Motor neuron (in vitro differentiated cells): ENCODE measurements at places on chromosomes 5 and 9. TPM values are rescaled to one million over a fixed set of nuclear protein-coding genes. Genes with fewer than 3 reads are reported as not detected.
A peak's percentile ranks its signal among the peaks of the same experiment; 100 is the strongest.

DNA sequence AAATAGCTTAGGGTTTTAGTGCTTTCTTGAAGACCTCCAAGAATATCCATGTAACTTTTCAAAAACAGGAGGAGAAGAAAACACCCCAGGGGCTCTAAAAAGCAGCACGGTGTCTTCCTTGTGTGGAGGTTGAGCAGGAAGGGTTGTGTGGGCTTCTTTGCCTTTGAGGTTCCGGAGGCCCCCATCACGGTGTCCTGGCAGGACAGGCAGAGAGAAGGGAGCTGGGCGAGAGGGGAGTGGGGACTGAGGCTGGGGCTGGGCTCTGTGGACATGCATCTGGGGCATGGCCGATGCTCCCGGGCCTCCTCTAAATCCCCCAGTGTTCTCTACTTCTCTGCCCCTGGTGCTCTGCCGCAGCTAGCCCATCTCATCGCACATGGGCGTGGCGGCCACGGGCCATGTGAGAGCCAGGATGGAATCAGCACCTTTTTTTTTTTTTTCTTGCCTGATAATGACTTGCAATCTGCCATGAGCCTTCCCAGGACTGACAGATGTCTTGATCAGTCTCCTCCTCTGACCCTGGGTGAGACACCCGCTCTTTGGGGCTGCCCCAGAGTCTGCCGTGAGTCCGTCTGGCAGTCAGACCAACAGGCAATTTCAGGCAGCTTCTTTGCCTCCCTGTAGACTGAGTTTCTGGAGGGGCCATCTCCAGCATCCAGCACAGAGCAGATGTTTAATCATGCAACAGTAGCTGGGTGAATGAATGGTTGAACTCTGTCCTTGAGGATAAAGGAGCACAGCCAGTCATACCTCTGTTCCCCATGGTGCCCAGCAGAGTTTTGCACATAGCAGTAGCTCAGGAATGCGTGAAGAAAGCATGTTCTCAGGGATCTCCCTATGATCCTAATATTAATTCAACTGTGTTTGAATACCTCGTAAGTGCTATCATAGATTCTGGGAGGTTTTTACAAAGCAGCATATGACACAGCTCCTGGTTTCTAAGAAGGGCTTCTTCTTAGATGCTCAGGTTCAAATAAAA, 12.1 kb downstream of the CXCL14 start:
- ATAC-seq = no peak

Gene MYORG
- 2.1 and 2.4 TPM in 2 replicates for total RNA-seq

- ATAC-seq = no peak
These were observed 170.1 kb upstream of the PITX1 start for GRCh38 chr5:135204151-135204600.

Gene PPIC
- 2.4 and 3.4 TPM in 2 replicates for total RNA-seq

GRCh38 chr9:129026442-129027223, 1.5 kb downstream of the SH3GLB2 start:
- ATAC-seq = peak; percentile 18

- no peak for ATAC-seq
These were observed 7.7 kb upstream of the CEP72 start for GRCh38 chr5:604391-604831.

Gene KIF4B
- total RNA-seq = 0.31 TPM in 1 of 2 replicates, not detected in the other

GRCh38 chr9:129626625-129627284, 792 bp downstream of the NTMT1 start:
- ATAC-seq = peak; percentile 0

Gene INSL4
- total RNA-seq = 0.08 TPM in 1 of 2 replicates, not detected in the other

- no peak for ATAC-seq
These were observed 58.1 kb downstream of the MARCHF3 start for GRCh38 chr5:126972062-126972895.

Gene TMEM245
- total RNA-seq = 45.8 and 53.1 TPM in 2 replicates
